ENCODE measurements at places on chromosomes 4 and X.

DNA sequence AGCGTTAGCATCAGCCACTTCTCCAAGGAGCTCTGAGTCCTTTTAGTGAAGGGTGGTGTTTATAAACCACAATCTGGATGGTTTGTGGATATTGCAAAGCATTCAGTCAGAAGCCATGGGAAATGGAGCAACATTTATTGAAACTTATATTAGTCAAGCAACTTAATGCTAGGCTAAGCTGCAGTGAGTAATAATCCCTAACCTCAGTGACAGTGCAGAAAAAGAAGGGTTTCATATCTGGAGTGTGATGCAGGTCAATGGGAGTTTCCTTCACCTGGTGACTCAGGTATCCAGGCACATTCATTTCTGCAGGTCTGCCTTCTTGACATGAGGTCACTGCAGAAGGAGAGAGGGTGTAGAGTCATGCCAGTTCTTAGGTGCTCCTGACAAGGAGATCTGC is 10.4 kb upstream of the DRD5 start:
- DNase-seq: no peak

DNA sequence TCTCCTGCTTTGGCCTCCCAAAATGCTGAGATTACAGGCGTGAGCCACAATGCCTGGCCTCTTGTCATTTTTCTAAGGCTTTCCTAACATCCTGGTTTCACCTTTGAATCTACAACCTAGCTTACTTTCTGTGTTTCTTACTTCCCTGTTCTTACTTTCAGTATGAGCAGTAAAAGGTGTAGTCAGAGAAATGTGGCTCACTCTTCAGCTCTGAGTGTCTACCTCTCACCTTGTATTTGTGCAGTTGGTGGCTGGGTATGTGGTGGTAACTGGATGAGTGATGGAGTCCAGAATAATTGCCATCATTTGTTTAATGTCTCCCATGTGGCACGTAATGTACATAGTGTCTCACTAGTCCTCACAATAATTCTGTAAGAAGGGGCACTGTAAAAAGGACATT is 19.1 kb upstream of the CXCL11 start:
- DNase-seq: no peak

DNA sequence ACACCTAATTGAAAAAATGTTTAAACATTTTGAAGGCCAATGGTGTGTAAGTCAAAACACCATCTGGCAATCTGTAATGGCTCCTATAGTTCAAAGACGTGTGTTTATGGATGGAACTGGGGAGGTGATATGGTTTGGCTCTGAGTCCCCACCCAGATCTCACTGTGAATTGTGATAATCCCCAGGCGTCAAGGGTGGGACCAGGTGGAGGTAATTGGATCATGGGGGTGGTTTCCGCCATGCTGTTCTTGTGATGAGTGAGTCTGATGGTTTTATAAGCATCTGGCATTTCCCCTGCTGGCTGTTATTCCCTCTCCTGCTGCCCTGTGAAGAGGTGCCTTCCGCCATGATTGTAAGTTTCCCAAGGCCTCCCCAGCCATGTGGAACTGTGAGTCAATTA is 52.2 kb downstream of the ADRA2C start:
- no peak for DNase-seq

- no peak for DNase-seq
Measured at GRCh38 chrX:139720136-139720535, 12.2 kb upstream of the MCF2 start.

DNA sequence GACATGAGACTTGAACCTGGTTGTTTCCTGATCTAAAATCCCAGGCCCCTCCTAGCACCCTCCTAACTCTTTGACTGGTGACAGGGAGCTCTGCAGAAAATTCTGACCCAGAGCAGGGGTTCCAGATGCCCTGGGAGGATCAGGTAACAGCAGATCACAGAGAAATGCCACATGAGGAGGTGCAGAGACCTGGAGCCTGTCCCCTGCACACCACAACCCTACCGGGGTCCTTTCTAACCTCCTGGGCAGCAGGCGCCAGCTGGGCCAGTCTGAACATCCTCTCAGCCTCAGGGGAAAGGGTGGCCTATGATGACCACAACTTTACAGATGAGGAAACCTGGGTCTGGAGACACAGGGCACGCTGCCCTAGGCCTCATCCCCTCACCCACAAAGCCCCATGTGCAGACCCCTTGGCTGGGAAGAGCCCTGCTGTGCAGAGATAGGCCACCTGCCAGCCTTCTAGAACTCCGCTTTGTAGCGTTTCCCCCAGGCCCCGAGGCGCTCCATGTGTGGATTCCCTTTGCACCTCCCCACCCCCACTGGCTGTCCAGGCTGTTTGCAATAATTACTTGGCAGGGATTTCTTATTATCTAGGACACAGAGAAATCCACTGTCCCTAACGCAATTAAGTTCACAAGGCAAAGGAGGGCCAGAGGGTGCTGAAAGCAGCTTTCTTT is 36.5 kb downstream of the WDR1 start:
- DNase-seq: no peak

GRCh38 chr4:152734699-152735050 is 44.9 kb downstream of the TIGD4 start:
- no peak for DNase-seq

GRCh38 chrX:132954323-132954722 is 4.1 kb downstream of the HS6ST2 start:
- DNase-seq: no peak

- DNase-seq: no peak
Measured at GRCh38 chrX:79623098-79623762, 256.1 kb upstream of the ITM2A start.

- no peak for DNase-seq
Measured at GRCh38 chrX:1222531-1223241, 10.2 kb upstream of the CRLF2 start.

GRCh38 chr4:73844345-73844744 is 7.9 kb downstream of the CXCL6 start:
- no peak for DNase-seq

DNA sequence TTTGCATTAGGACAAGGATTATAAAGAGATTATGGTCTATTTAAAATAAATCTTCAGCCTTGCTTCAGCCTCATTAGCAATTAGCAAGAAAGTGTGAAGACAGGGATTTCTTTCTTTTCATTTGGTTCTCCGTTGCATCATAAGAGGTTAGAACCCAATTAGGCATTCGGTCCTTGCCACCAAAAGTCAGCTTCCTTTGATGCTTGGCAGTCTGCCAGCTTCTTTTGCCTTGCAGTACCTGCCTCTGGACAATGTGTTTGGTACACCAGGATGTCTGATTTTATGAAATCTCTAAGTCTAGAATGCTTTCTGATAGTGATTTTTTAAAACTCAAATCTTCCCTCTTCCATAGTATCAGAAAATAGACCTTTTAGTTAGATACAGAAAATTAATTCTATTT is 12.4 kb downstream of the SMIM20 start:
- DNase-seq: no peak

DNA sequence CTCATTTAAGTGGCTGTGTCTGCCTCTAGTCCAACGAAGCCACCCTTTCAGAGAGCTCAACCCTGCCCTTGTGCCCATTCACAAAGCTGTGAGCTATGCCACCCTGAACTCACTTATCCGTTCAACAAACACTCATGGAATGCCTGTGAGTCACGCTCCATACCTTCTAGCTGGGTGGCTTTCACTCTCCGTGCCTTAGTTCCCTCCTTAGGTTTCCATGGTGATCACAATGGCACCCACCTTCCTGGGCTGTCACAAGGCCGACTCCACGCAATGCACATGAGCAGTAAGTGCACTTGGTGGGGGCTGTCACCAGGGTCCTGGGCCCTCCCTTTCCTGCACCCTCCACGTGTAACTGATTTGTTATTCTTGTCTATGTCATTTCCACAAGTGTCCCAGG is 37.2 kb upstream of the PPP2R2C start:
- DNase-seq: no peak

GRCh38 chr4:74757136-74757535 is 37.2 kb downstream of the BTC start:
- no peak for DNase-seq

Measured in Jurkat, Clone E6-1 (cell line).